ENCODE measurements at places on chromosomes 7 and 10.

GRCh38 chr7:41175435-41175834 lies 527.5 kb downstream of the INHBA start:
- DNase-seq = no peak

DNA sequence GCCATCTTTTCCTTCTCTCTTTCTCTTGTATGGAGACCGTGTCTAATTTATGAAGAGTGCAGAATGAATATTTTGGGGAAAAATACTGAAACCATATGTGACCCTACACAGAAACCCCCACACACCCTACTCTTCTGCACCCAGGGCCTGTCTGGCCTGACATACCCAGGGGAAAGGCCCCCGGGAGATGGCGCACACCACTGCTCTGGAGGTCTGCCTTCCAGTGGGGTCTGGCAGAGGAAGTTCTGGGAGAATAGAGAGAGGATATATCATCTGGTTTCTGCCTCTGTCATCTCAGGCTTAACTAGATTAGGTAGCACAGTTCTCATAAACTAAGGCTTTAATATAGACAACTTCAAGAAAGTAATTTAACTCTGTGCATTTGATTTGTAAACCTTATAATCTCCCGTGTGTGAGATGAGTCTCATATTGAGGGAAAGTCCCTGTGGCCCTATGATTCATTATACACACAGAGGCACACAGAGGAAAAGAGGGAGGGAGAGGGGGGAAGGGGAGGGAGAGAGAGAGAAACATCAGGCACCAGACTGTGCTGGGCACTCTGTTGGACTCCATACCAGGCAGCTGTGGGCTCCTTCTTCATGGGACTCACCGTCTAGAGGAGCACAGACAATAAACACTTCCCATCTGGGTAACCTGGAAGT lies 123.3 kb downstream of the AOAH start:
- DNase-seq = no peak

DNA sequence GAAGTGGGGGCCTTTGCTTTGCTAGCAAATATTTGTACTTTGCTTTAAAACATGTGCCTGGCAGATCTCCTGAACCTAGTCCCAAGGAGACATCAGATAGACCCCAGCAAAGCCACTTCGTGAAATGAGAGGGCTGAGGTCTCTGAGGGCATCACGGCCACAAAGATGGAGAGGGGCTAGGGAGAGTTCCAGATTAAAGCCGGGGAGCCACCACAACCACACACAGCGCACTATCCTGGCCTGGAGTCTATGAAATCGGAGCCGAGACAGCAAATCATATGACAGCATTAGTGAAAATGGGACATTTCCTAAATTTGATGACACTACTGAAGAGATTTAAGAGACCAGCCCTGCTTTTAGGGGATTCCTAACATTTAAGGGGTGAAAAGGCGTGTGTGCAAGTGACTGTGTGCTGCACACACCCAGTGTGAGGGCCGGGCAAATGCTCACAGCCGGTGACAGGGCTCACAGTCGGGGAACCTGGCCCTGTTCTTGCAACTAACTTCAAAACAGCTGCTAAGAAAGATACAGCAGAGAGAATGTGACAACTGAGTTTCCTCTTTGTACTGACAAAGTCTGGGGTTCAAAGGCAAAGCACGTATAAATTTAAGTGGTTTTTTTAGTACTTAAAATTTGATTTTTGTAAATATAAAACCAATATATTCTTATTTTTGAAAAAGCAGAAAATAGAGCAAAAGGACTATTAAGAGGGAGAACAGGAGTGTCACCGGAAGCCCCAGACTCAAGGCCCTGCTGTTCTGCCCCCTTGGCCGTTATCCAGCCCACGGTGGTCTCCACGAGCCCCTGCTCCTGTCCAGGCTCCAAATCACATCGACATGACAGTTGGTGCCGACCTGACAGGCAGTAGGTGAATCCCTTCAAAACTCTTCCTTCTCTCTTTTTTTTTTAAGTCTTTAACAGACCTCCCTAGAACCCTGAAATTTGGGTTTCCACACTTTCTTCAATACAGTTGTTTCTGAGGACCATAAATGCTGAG lies 49.5 kb downstream of the VIPR2 start:
- no peak for DNase-seq

DNA sequence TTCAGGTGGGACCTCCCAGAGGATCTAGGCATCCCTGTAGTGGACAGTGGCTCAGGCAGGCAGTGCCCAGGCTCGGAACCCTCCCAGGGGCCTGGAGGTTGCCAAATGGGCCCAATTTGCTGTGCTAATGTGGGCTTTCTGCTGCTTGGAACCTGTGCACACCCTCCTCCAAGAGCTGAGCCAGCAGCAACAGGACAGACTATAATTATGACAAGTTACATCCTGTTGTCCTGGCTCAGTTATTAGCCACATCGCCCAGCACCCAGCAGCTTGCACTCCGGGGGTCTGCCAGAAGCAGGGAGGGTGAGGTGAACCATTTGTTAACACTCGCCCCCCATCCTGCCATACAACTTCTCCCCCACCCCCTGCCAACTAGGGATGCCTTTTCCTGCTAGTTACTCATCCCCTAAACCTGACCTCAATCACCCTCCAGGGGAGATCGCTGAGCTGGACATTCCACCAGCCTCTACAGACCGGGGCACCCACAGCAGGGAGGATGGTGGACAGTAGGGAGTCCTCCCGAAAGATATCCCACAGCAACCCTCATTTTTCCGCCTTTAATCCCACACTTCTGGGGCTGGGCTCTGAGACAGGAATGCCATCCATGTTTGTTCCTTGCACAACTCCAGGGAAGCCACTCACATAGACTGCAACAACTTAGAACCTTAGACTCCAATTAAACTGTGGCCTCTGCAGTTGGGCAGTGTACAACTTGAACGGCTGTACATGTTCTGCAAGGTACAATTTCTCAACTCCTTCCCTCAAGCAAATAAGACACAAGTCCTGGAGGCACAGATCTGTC lies 7.9 kb upstream of the MYL10 start:
- no peak for DNase-seq

- no peak for DNase-seq
Measured at GRCh38 chr10:67476201-67476600, 219.8 kb downstream of the CTNNA3 start.

DNA sequence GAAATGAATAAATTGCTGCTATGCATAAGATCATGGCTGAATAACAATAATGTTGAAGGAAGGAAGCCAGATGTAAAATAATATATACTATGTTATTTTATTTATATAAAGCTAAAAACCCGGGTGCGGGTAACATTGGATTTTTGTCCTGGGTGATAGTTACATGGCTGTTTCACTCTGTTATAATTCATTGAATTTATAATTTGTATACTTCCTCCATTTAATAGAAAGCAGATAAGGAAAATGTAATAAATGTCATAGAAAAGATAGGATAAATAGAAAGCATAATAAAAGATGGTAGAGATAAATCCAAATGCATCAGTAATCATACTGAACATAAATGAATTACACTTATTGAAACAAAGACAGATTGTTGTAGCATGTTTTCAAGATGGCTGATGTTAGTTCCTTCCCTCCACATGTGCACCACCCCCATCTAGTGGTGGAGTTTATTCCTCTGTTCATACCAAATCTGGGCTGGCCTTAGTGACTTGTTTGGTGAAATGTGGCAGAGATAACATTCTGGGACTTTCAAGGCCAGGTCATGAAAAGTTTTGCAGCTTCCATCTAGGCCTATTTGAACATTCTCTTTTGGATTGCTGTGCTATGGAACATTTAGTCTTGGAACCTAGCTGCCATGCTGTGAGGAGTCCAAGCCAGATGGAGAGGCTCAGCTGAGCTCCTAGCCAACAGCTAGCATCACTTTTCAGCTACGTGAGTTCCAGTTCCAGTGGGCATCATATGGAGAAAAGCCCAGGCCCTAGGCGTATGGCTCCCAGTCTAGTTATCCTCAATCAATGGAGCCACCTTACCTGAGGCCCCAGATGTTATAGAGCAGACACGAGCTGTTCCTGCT lies 46.9 kb downstream of the AHCYL2 start:
- DNase-seq = no peak

DNA sequence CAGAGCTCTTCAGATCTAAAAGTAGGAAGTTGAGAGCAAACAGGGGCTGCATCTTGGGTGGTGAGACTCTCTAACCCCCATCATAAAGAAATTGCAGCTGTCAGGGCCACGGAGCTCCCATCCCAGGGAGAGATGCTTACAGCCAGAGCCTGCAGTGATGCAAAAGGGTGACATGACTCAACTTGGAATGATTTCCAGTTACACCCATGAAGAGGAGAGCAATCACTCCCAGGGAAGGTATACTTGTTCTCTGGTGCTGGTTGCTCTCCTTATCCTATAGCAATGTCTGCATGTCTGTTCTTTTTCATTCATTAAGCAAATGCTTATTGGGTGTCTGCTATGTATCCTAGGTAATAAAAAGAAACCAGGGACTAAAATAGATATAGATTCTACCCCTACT lies 228.0 kb downstream of the RAB11FIP2 start:
- no peak for DNase-seq

GRCh38 chr10:54940418-54940817 lies 139.4 kb upstream of the PCDH15 start:
- no peak for DNase-seq

GRCh38 chr10:128211064-128211504 lies 84.9 kb upstream of the MKI67 start:
- no peak for DNase-seq

DNA sequence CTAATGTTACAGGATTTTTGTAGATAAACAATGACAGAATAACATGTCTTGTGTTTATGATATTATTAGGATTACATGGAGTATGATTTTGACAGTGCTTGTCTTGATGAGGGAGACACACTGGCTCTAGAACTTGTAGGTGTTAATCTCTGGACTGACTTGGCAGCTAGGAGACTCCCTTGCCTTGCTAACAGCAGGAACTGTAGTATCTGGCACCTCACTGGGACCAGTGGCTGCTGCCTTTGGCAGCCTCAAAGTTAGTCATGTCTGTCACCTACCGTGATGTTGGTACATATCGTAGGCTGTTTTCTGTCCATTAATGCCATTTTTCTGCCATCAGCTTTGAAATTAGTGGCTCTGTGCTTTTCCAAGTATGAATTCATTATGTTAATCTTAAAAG lies 261.5 kb downstream of the CDK14 start:
- DNase-seq = no peak

- DNase-seq = no peak
Measured at GRCh38 chr10:102291221-102291905, 46.0 kb downstream of the GBF1 start.

- no peak for DNase-seq
Measured at GRCh38 chr7:5421714-5422395, 1.8 kb downstream of the TNRC18 start.

- no peak for DNase-seq
Measured at GRCh38 chr7:33950047-33950714, 44.8 kb downstream of the BMPER start.

DNA sequence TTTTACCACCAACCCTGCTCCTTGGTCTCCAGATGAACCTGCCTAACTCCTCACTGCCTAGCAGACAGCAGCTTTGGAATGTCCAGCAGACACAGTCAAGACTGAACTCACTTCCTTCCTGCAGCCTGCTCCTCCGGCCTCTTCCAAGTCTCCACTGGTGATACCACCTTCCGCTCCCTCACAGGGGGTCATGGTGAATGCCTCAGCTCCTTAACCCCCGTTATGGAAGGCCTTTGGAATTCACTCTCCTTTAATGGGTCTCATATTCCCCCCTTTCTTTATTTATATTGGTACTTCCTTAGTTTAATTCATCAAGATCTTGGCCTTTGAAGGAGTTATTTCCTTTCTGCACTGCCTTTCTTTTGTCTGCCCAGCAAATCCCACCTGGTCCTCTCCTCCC lies 44.9 kb upstream of the ZNF32 start:
- DNase-seq = no peak

DNA sequence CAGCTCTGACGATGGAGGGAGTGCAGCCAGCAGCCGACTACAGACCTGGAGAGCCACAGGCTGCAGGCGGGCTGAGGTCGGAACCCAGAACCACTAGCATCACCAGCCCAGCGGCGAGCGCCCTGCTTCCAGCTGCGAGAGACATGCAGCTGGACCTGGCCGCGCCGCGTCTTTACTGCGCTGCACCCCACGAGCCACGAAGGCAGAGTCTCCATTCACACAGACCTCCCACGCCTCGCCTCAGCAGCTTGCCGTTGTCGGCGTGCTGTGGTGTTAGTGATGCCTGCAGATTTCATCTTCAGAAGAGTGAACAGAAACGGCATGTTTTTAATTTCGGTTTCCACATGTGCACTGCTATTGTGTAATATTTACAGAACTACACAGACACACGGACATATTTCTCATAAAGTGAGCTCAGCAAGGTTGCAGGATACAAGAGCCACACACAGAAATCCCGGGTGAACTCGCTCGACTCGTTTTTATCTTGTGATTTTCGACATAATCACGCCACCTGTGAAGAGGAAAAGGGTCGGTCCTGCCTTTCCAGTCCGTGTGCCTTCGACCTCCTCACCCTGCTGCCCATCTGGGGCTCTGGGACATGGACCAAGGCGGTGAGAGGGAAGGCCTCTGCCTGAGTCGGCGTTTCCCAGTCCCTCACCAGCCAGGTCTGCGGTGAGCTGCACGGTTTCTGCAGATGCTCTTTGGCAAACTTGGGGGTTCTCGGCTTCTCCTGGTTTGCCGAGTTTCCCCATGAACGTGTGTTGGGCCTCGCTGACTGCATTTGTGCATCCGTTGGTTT lies 252.2 kb downstream of the ELFN1 start:
- peak; percentile 77 for DNase-seq

GRCh38 chr7:69358163-69358821 lies 240.0 kb upstream of the AUTS2 start:
- no peak for DNase-seq

DNA sequence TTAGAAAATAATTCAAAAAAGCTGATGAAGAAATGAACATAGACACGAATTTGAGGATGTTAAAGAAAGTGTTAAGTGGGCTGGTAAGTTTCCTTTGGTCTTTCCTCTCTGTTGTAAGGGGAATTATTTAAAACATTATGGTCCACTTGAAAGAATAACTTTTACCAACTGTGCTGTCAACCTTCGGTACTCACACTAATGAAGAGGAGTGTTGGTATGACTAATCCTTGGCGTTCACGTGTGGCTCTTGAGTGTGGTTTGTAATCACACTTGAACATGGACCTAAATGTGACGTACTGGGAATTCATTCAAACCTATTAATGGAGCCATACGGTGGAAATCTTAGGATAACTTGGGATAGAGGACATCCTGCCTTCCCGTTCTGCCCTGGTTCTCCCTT lies 41.3 kb downstream of the TBXAS1 start:
- no peak for DNase-seq

- no peak for DNase-seq
Measured at GRCh38 chr7:152922318-152923081, 162.9 kb downstream of the ACTR3B start.

GRCh38 chr7:4745265-4745919 lies 30.0 kb upstream of the AP5Z1 start:
- DNase-seq = no peak

All from AG09309 (cell line).